ENCODE measurements at places on chromosomes 4 and X.

DNA sequence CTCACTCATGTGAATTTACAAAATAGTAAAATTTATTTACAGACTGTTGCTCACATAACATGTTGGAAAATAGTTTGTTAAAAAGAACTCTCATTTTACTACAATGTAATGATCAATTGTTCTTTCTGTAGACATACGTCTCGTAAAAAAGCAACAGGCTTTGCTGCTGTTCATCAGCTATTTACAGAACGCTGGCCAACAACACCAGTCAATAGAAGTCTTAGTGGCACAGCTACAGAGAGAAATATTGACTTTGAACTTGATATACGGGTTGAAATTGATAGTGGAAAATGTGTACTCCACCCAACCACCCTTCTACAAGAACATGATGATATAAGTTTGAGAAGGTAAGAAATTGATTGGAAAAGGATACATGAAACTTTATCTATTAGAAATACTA, 47.6 kb upstream of the ADAD1 start:
- no peak for DNase-seq

DNA sequence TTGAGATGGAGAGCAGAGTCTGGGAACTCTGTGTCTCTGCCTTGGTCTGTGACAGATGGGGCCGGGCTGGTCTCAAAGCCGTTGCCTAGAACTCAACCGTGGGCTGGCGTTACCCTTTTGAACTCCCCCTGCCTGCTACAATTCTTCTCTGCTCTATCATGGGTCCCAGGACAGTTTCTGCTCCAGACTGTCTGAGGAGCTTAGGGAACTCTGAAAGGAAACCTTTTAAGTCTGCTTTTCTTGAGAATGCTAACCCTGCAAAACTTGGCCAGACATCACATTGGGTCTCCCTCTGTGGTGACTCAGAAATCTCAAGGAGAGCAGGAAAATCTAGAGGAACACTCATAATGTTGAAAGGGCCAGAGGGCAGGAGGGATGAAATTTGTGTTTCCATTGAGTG, 240.6 kb downstream of the CBR4 start:
- DNase-seq: no peak

GRCh38 chr4:78704981-78705683, 71.0 kb upstream of the BMP2K start:
- no peak for DNase-seq

- DNase-seq: no peak
Measured at GRCh38 chr4:138678985-138679746, 336.4 kb upstream of the NOCT start.

GRCh38 chr4:86557526-86557925, 36.6 kb upstream of the PTPN13 start:
- no peak for DNase-seq

- no peak for DNase-seq
Measured at GRCh38 chr4:148067301-148067916, 335.5 kb downstream of the ARHGAP10 start.

DNA sequence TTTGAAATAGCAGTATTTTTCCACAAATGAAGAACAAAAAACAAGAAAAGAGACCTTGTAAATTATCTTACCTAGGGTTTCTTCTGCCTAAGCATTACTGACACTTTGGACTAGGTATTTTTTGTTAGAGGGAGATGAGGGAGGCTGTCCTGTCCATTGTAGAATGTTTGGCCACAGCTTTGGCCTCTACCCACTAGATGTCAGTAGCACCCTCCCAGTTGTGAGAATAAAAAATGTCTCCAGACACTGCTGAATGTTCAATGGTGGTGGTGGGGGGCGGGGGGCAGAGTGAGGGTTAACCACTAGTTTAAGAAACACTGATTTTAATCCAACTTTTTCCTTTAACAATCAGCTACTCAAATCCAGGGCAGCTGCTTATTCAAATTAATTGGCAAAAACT, 25.8 kb downstream of the OTUD4 start:
- no peak for DNase-seq

DNA sequence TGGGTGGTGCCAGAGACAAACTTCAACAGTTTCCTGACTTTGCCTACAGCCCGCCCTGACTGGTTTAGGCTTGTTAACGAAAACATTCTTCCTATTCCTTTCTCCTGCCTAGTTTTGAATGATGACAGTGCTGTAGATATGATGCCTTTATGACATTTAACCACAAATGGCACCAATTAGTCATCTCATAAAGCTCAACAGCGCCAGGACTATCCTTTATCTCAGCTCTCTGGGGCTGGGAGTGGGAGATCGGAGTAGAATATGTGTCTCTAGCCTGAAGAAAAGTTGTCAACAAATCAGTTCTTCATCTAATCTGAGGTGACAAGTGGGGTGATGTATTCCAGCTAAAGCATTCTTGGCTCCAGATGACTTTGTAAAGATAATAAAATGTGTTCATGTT, 64.6 kb upstream of the SH3RF1 start:
- no peak for DNase-seq

- no peak for DNase-seq
Measured at GRCh38 chr4:14379183-14379582, 623.1 kb upstream of the CPEB2 start.

- peak; percentile 18 for DNase-seq
Measured at GRCh38 chr4:38310446-38311043, 350.3 kb downstream of the PTTG2 start.

GRCh38 chrX:29506729-29507128, 708.6 kb upstream of the MAGEB2 start:
- no peak for DNase-seq

- DNase-seq: no peak
Measured at GRCh38 chrX:107971636-107972035, 10.5 kb downstream of the TEX13B start.

GRCh38 chrX:97309487-97310116, 425.9 kb downstream of the RPA4 start:
- no peak for DNase-seq

DNA sequence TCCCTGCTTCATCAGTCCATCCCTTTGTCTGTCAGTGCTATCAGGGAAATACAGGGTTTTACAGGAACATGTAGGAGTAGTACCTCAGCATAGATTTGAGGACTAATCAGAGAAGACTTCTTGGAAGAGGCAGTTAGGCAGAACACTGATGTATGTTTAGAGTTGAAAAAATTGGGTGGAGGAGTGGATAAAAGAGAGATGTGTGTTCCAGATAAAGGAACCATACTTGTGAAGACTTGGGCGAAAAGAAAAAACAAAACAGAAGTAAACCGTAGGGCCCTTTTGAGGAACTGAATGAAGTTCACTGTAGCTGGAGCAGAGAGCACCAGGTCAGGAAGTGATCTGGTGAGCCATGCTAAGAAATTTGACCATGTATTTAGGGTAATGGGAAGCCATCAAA, 32.3 kb downstream of the AFF1 start:
- no peak for DNase-seq

GRCh38 chr4:146123231-146123630, 52.3 kb upstream of the LSM6 start:
- DNase-seq: no peak

- no peak for DNase-seq
Measured at GRCh38 chr4:94160774-94161173, 46.9 kb upstream of the SMARCAD1 start.

GRCh38 chr4:128832243-128832625, 22.7 kb downstream of the JADE1 start:
- DNase-seq: no peak

DNA sequence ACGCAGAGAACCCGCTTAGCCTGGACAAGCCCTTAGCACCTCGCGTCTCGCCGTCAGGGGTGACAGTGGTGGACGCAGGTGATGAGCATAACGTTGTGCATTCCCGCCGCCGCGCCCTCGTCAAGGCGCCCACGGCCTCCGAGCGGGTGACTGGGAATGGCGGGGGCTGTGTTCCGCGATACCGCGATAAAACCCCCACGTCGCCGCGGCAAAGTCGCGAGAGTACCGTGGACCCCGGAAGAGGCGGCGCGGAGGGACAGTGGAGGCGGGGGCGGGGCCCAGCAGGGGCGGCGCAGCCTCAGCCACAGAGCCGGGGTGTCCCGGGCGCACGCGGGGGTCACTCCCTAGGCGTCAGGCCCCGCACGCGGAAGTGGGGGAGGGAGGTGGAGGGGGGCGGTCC, 53.8 kb downstream of the ZFYVE28 start:
- peak; percentile 52 for DNase-seq

DNA sequence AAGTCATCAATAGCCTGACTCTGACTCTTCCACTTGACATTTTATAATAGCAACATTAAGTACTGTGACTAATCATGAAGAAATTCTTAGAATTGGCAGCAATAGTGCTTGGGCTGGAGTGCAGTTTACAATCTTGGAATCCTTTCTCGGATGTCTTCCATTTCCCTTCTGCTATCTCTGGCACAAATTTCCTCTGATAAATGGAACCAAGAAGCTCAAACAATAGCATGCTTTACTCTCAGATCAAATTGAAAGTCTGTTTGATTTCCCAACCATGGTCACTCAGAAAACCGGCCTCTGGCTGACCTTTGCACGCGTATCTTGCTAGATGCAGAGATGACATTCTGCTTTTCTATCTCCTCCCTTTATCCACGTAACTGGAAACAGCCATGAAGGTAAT, 99.0 kb upstream of the SPANXC start:
- no peak for DNase-seq

GRCh38 chr4:16794816-16795445, 103.5 kb downstream of the LDB2 start:
- no peak for DNase-seq

- DNase-seq: no peak
Measured at GRCh38 chr4:102819588-102820365, 7.6 kb downstream of the UBE2D3 start.

Measured in activated T-helper 1 cell treated with anti-CD3 and anti-CD28 coated beads, Interleukin-2, amount 50 U/mL, for 16 hours (primary cell).